CMK (cell line): ENCODE measurements at places on chromosomes 16 and 17.

DNA sequence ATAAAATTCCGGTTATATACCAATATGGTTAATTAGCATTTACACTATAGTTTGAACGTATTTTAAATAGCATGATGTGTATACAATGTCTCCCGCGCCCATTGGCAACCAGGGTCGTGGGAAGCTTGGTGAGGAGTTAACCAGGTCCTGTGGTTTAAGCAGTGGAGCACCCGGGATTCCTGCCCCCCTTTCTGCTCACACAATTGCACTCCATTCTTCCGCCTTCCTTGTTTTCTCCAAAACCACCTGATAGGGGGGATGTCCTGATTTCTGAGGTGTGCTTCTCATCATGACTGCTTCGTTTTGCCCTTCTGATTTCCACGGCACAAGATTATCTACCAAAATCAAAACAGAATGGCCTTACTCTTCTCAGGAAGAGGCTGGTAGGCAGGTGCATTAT lies 35.8 kb downstream of the WIPI1 start:
- DNase-seq: no peak

DNA sequence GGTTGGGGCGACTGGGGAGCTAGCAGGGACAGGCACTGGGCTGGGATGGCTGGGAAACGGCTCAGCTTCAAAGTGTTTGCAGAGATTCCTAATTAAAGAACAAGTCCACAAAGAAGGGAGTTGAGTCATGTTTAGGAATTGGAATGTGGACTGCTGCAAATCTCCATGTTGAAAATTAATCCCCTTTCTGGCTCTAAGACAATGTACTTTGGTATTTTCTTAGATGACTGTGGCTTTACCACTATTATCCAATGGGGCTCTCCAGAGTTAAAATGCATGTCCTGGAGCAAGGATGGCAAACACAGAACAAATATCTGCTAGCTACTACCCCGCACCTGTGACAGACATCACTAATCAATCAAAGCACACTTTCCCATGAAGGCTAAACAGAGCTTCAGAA lies 22.2 kb upstream of the WSCD1 start:
- DNase-seq: no peak

GRCh38 chr17:66555605-66556004 lies 253.2 kb downstream of the PRKCA start:
- DNase-seq: no peak

- DNase-seq: no peak
These were observed 215.2 kb upstream of the WSCD1 start for GRCh38 chr17:5854871-5855554.

GRCh38 chr17:7557775-7558543 lies 591 bp upstream of the TNFSF13 start:
- peak; percentile 68 for DNase-seq

GRCh38 chr17:72294487-72294893 lies 173.7 kb downstream of the SOX9 start:
- no peak for DNase-seq

DNA sequence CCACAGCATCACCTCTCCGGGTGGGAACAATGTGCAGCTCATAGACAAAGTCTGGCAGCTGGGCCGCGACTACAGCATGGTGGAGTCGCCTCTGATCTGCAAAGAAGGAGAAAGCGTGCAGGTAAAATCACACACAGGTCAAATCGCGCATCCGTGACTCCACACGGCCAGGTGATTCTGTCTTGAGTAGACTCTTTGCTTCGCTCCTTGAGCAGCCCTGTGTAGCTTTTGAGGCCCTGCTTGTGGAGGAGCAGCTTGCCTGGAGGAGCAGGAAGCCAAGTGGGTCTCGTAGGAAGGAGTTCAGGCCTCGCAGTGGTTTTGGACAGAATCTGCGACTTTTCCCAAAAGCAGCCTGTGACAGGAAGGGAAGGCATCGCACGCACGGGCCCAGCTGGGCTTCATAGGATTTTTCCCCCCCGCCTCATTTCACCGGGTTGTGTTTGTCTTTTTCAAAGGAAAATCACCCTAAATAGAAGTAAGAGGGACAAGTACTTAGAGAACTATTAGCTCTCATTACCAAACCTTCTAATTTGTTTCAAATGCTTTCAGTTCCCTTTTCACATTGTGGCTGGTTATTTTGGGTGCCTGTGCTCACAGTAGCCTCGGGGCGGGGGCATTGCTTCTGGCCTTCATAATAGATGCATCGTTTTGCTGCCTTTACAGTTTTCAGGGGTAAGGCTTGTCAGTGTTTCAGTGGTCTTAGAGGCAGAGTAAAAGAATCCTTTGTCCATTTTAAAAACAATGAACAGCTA lies 71.5 kb downstream of the SEC14L1 start:
- no peak for DNase-seq

- DNase-seq: no peak
These were observed 238.4 kb downstream of the CEP112 start for GRCh38 chr17:65953316-65954147.

GRCh38 chr16:17607075-17607509 lies 136.3 kb upstream of the XYLT1 start:
- DNase-seq: no peak

GRCh38 chr16:50781043-50781442 lies 39.2 kb downstream of the CYLD start:
- DNase-seq: no peak

- peak; percentile 74 for DNase-seq
These were observed 1.2 kb downstream of the TMC6 start for GRCh38 chr17:78127239-78127887.

DNA sequence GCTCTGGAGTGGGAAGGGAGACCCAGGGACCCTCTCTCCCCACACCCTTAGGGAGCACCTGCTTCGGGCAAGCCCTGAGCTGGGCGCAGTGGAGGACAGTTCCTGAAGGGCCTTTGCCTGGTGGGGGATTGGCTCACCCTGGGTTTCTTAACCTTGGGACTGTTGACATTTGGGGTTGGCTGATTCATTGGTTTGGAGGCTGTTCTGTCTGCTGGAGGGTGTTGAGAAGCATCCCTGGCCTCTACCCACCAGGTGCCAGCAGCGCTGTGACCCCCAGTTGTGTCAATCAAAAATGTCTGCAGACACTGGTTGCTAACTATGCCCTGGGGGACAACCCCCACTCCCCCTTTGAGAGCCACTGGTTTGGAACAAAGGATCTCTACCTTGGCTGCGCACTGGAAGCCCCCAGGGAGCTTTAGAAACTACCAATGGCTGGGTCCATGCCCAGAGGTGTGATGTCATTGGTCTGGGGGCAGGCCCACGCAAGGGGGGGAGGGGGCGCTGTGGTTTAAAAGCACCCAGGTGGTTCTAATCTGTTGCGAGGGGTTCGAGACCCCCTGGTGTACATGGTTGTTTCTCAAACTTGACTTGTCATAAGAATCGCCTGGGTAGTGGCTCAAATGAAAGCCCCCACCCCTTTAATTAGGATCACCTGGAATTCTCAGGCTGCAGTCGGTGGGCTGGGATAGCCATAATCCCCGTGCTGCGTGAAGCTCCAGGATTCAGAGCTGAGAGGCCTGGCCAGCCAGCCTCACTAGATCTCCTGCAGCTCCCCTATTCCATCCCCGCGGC lies 151.9 kb upstream of the GSE1 start:
- DNase-seq: no peak

DNA sequence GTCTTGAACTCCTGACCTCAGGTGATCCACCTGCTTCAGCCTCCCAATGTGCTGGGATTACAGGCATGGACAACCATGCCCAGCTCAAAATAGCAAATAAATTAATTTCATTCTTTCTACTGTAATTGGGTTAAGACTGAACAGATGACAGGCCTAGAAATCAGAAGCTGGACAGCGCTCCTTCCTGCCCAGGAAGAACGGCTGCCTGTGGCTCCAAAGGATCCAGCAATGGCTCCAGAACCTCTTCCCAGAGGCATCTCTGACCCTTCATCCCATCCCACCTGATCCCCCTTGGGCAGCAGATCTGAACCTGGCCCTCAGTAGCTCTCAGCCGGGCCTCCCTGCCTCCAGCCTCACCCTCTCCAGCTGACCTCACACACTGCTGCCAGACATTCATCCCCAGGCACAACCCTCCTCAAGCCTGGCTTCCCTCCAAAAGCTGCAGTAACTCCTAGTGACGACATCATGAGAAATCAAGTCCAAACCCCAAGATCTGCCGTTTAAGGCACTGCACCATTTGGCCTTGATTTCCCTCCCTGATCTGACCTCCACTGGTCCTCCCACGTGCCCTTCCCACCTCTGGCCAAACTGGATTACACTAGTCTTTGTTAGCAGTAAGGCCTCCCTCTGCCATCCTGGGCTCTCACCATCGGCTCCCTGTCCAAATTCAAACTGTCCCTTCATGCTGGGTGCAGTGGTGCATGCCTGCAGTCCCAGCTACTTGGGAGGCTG lies 3.1 kb upstream of the MIF4GD start:
- no peak for DNase-seq

DNA sequence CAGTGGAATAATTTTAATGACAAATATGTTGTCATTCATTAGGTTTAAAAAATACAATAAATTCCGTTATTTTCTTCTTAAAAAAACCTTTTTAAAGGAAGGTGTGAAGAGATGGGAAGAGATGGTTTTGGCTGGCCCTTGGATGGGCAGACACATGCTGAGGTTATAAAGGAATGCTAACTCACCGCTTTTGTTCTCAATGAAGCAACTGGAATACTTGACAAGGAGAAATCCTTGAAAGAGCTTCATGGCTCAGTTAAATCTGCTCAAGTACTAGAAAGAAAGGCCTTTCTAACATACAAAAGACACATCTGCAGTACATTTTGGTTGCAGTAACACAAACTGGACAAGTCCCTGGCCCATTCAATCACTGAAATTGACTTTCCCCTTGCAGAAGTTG lies 158.3 kb upstream of the KCNJ16 start:
- DNase-seq: no peak

GRCh38 chr16:3825940-3826339 lies 54.6 kb downstream of the CREBBP start:
- DNase-seq: no peak

GRCh38 chr16:81774348-81774747 lies 4.7 kb upstream of the PLCG2 start:
- no peak for DNase-seq

GRCh38 chr17:7851438-7852261 lies 3.2 kb upstream of the TMEM88 start:
- no peak for DNase-seq

DNA sequence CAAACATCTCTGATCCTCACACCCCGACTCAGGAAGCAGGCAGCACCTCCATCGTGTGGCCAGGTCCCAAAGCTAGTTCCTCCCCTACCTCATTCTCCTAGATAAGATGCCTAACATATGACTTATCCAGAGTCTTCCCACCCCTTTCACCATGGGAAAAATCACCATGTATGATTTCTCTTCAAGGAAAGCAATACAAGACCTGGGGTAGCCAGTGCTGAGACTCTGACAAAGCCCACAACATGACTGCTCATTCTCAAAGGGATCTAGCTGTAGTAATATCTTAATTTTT lies 45.1 kb downstream of the CMTM4 start:
- DNase-seq: no peak

DNA sequence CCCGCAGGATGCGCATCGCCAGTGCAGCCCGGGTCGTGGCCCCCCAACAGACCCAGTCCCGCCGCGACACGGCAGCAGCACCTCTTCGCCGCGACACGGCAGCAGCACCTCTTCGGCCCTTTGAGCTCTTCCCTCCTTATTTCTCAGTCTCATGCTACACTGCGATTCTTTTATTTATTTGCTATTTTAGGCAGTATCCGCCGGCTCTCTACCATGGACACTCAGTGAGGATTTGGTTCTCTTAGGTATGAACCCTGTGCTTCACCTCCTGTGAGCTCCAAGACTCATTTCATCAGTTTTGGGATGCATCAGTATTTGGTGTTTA lies 8.3 kb upstream of the MAP2K3 start:
- no peak for DNase-seq

DNA sequence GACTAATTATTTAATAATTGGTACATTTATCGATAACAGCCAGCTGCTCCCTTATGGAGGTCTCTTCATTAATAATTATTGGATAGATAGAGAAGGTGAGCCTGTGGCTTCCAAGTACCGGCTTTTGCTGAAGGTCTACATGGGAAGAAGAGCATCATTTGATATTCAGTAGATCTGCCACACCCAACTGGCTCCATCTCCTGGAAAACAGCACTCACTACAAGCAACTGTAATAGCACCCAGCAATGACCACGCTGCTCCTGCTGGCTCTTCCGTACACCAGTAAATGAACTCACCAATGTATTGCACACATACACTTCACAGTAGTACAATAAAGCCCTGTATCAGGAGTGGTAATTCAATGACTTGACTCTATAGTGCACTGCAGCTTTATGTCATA lies 19.5 kb downstream of the MARVELD3 start:
- DNase-seq: no peak

- DNase-seq: no peak
These were observed 53.0 kb downstream of the ATP2C2 start for GRCh38 chr16:84421081-84421937.

- DNase-seq: no peak
These were observed 38.2 kb downstream of the NF1 start for GRCh38 chr17:31132977-31133376.

DNA sequence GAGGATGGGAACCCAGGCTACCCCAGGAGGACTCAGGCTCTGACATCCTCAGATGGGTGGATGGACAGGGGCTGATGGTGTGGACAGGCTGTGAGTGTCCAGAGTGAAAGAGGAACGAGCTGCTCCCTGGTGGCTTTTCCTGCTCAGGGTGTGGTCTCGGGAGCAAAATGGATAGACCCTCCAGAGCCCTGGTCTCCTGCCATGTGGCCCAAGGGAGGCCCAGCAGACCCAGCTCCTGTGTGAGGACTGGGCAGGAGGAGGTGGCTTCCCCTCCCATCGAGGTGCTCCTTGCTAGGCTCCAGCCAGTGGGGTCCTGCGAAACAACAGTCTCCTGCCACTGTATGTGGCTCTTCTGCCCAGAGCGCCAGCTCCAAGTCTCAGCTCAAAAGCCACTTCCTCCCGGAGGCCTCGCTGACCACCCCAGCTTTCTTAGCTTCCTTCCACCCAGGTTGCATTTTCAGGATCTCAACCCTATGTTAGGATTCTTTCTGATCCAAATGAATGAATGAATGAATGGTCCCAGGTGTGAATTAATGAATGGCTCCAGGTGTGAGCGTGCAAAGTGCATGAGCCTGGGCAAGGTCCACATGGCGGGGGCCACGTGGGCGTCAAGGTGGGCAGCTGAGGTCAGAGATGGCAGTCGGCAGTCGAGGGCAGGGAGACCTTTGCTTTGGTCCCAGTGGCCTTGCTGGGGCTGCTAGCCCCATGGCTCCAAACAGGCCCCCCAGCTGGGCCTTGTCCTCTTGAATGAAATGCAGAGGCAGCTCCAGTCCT lies 120.3 kb upstream of the CIBAR2 start:
- no peak for DNase-seq

- DNase-seq: no peak
These were observed 37.4 kb downstream of the HIC1 start for GRCh38 chr17:2092253-2092652.

DNA sequence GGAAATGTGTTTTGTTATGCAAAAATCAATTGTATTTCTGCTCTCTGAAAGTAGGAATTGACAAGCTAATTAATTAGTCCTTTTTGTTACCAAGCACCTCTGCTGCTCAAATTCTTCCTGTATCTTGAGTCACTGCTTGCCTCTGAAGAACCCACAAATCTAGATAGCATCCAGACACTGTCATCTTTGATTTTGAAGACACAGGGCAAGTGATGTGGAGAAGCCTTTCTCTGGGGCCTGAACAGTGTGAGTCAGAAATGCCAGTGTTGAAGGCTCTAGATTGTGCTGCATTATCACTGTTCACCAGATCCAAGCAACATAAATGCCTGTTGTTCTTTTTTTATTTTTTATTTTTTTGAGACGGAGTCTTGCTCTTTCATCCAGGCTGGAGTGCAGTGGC lies 10.9 kb upstream of the ST6GALNAC1 start:
- no peak for DNase-seq
